Inflammatory macrophage (primary cell): ENCODE measurements at places on chromosomes 2 and 18.

GRCh38 chr2:119106301-119106897 is 52.2 kb downstream of the C1QL2 start:
- peak; percentile 34 for DNase-seq

DNA sequence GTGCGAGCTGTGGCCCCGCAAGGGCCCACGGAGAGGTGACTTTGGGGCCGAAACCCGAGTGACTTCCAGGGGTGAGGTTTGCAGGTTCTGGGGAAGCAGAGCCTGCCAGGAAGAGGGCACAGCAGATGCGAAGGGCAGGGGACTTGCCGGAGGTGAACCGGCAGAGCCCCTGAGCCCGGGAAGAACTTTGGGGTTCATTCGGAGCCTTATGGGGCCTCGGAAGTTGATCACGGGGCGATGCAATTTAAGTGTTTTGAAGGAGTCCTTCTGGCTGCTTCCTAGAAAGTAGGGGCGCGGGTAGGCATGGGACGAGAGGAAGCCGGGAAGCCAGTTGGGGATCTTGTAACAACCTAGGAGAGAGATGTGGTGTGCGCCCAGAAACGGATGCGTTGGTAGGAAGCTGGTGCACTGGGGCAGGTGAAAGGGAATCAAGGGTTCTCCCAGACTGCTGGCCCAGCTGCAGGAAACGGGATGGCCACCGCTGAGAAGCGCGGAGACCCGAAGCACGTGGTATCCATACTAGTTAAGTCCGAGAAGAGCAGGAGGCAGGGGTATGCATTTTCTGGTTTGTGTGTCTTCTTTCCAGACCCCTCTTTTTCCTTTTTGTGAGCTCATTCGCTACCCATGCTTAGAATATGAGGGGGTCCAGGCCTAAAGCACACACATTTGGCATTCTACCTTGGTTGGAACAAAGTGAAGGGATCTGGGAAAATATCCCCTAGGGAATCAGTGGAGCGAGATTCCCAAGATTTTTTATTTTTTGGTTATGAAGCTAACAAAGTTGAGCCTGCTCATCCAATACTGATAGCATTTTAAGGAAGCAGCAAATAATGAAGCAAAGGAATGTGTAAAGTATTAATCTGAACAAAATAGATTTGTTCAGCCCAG is 758 bp downstream of the SCLY start:
- DNase-seq = peak; percentile 6

- DNase-seq = no peak
These were observed 43.8 kb upstream of the KCNE4 start for GRCh38 chr2:223008162-223008561.

DNA sequence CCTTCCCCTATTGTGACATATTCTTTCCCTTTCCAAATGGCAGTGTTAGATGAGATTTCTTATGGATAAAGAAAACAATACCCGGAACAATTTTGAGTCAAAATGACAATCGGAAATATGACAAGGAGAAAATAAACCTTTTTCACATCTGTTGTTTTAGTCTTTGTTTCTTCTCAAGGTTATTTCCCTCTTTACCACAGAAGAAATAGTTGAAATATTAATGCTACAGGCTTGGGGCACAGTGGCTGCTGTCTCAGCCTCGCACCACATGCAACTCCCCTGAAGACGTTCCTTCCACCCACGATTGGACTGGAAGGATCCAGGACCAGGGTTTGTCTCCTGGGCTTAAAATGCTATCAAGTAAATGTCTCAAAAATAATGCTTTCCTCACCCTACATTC is 77.6 kb downstream of the FHOD3 start:
- DNase-seq = no peak

GRCh38 chr2:235165631-235166030 is 213.8 kb downstream of the SH3BP4 start:
- DNase-seq = no peak

DNA sequence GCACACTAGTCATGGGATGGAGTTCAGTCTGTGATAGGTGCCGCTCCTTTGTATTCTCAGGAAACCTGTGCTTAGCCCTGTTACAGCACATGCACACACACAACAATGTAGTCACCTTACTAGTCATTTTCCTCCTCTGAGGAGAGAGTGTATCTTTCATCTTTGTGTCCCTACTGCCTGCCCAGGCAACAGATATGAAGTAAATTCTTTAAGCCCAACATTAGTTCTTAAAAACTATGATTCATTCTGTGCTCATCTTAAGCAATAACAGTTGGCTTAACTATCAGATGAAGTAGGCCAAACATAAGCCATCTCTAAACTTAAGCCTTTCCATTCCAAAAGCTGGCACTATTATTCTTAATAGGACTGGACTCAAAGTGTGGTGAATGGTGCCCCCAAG is 186.5 kb downstream of the LNPK start:
- no peak for DNase-seq

- DNase-seq = no peak
These were observed 104.8 kb downstream of the PPP1R1C start for GRCh38 chr2:182090486-182090885.

- DNase-seq = no peak
These were observed 25.9 kb upstream of the STEAP3 start for GRCh38 chr2:119197529-119198239.

DNA sequence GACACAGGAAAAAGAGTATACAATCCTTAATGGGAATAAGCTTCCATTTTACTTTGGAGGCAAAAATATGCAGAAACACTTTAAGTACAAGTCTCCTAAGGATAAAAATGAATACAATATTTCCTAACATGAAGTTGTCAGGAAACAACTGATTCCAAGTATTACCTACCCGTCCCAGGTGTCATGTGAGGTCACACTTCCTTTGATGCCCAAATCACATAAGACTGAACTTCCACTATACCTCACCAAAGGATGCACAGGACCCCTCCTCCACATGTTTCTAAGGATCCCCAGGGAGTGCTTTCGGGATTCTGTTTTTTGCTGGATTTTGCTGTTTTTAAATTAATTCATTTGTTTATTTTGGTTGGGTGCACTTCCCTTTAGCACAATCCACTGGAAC is 438.5 kb upstream of the TCF4 start:
- no peak for DNase-seq

DNA sequence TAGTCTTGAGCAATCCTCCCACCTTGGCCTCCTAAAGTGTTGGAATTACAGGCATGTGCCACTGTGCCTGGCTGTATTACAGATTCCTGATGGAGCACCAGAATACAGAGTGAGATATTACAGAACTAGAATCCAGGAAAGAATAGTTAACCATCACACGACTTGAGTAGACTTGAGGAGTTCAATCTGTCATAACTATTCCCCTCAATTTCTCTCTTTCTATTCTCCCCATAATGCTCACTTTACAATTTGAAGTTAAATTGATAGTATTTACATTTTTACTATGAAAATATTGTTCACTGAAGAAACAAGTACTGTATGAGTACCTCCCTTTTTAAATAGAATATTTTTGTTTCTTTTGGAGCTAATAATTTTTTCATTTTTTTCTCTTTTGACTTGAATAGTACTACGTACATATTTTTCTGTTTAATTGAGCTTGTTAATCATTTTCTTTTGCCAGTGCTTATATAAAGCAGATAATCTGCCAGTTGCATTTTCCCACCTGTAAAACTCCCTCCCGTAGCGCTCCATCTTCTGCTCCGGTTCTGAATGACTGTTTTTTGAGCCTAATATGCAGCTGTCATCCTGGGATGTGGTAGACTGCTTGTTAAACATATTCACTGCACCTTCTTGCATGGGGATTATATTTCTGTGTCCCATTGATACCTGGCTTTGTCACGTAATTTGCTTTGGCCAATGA is 105.5 kb downstream of the MYCN start:
- no peak for DNase-seq

GRCh38 chr18:61955644-61956043 is 62.8 kb upstream of the RNF152 start:
- DNase-seq = peak; percentile 25

GRCh38 chr2:236816197-236817170 is 246.9 kb downstream of the ACKR3 start:
- DNase-seq = no peak

GRCh38 chr2:141497272-141497671 is 633.5 kb downstream of the LRP1B start:
- DNase-seq = peak; percentile 20

GRCh38 chr2:241931976-241932898 is 62.7 kb downstream of the RTP5 start:
- DNase-seq = no peak

GRCh38 chr2:118986738-118987137 is 44.7 kb downstream of the MARCO start:
- peak; percentile 56 for DNase-seq

DNA sequence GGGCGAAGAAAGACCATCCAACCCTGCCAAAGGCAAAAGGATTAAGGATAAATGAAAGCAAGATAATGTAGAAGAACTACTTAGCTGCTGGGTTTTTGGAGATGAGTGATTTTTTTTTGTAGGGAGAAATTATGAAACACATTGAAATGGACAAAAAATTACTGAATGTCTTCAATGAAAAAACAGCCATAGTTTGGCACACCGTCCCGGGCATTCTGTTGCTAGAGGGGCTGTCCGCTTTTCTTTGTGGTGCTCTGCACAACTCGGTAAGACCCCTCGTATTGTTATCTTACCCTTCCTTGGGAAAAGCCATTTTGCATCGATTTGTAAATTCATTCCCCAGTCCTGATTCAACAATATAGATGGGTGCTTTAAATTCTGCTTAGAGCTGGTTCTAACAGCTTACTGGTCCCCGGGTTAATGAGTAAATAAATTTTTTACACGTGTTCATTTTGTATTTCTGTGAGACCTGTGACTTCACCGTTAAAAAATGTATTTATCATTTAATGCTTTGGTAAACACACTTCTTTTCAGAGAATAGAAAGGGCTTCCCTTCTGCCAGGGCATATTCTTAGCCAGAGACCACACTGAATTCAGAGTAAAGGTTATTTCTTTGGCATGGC is 912 bp upstream of the LAPTM4A start:
- no peak for DNase-seq

DNA sequence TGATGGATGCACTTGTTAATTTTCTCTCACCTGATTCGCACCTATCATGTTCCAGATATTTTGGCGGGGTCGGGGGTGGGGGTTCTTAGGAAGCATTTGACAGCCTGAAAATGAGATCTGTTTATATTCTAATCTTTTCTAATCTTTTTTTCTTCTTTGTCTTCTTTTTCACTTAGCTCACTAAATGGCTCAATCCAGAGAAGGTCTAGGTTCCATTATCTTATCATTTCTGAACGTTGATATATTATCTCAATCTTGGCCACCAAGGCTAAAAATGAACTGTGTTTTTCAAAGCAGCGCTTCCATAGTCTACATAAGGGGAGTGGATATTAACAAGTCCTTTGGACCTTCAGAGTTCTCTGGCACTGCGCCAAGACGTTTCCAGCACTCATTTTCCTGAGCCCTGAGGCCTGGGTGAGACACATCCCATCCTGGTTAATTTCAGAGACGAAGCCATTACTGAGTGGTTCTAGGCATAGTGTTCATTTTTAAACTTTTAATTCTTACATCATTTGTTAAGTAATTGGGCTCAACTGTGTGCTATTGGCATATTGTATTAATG is 229.0 kb downstream of the SOX11 start:
- DNase-seq = no peak

- no peak for DNase-seq
These were observed 126.1 kb upstream of the LTBP1 start for GRCh38 chr2:32820701-32821100.

GRCh38 chr2:69776886-69777785 is 35.2 kb downstream of the ANXA4 start:
- no peak for DNase-seq

- DNase-seq = no peak
These were observed 141.6 kb upstream of the MSH6 start for GRCh38 chr2:47641366-47641765.

DNA sequence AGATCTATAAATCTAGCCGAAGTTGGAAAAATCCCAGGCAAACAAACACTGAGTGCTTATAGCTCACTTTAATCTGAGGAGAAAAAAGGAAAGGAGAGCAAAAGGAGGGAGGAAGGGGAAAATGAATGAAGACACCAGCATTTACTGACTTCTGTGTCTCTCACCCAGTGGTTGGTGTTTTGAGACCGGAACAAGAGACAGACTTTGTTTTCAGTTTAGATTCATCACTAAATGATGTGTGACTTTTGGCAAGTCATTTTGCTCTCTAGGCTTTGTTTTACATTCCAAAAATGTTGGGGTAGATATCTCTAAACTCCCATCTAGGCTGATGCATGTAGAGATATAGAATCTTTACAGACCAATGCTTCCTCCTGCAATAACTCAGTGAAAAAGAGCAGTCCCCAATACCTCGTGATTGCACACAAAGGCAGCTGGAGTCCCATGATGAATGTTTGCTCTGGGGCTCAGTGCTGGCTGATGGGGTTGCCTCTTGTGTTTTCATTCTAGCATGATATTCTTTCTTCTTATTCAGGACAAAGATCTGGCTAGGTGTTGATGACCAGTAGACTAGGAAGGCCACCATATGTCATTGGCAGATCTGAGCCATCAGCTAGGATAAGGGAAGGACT is 51.4 kb downstream of the TRIB2 start:
- DNase-seq = no peak

- DNase-seq = peak; percentile 85
These were observed 35.3 kb downstream of the RAB31 start for GRCh38 chr18:9743200-9744016.

DNA sequence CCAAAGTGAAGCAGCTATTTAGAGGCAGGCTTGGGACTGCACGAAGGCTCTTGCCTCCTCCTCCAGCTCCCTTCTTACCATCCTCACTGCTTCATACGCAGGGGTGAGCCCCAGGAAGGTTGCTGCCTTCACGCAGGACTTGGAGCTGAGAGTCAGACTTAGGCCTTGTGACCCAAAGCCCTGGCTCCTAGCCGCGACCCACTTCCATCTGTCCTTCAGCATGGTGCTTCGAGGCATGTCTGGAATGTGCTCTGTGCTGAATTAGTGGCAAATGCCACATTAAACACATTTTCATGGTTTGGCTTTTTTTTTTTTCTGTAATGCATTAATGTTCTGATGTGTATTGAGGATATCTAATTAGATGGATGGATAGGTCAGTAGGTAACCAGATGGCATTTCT is 37.5 kb downstream of the ITGB1BP1 start:
- no peak for DNase-seq

DNA sequence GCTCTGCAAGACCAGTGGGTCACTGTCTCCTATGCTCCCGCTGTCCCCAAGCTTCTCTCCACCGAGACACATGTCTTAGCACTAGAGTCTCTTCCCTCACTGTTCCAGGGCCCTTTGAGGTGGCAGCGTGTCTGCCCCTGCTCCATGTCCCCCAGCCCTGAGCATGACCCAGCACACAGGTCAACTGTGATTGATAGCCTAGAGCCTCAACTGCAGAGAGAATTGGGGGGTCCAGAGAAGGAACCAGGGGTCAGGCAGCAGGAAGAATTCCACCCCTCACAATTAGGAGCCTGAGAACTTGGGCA is 54.6 kb upstream of the ODC1 start:
- DNase-seq = no peak

- no peak for DNase-seq
These were observed 404.0 kb upstream of the RAB6C start for GRCh38 chr2:129575431-129575830.

GRCh38 chr2:107595749-107596148 is 230.9 kb upstream of the RGPD4 start:
- no peak for DNase-seq
